ENCODE measurements at places on chromosomes 3 and 15.

- no peak for DNase-seq
These were observed 747.9 kb upstream of the CCDC54 start for GRCh38 chr3:106629215-106629832.

DNA sequence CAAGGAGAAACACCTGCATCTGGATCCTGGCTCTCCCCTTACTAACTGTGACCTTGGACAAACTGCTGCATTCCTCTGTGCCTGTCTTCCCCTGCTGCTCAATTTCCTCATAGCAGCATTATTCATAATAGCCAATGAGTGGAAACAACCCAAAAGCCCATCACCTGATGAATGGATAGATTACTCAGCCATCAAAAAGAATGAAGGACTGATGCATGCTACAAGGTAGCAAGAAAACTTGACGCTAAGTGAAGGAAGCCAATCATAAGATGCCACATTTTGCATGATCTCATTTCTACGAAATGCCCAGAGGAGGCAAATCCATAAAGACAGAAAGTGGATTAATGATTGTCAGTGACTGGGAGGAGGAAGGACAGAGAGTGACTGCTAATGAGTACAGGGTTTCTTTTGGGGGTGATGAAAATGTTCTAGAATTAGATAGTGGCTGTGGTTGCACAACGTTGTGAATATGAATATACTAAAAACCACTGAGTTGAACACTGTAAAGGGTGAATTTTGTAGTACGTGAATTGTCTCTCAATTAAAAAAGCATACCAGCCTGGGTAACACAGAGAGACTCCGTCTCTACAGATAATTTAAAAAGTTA lies 11.2 kb downstream of the IGDCC4 start:
- DNase-seq = peak; percentile 70

- DNase-seq = no peak
These were observed 105.0 kb upstream of the ICE2 start for GRCh38 chr15:60583946-60584345.

GRCh38 chr3:126851382-126851781 lies 131.5 kb upstream of the PLXNA1 start:
- no peak for DNase-seq

- no peak for DNase-seq
These were observed 37.4 kb upstream of the OR4F6 start for GRCh38 chr15:101765772-101766456.

DNA sequence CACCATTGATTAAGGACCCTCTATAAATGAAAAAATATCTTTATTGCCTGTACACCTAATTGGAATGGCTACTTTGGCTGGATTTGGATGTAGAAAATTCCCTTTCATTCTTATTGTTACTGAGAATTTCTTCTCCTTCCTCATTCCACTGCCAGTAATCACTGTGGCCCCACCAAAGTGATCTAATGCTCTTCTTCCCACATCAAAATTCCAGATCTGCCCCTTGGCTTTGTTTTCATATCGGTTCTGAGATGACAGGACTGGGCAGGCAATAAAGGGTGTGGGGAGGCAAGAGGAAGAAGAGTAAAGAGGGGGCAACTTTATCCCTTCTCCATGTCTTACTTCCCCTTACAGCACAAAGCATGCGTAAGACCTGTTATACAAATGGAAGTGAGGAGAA lies 2.1 kb downstream of the ANKUB1 start:
- no peak for DNase-seq

- no peak for DNase-seq
These were observed 113.2 kb downstream of the EEFSEC start for GRCh38 chr3:128266453-128266852.

DNA sequence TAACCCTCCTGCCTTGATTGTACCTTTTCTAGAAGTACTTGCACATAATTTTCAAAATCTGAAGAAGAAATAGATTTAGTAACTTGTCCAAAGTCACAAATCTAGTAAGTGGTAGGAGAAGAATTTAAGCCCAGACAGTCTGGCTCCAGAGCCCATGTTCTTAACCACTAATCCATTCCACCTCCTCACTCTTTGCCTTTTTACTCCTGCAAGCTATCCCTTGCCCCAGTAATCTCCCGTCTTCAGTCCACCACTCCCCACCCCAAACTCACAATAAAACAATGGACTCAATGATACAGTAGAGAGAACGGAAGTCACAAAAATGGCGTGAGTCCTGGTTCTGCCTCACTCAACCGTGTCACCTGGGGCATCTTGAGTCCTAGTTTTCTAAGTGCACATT lies 48.7 kb downstream of the SETMAR start:
- DNase-seq = no peak

DNA sequence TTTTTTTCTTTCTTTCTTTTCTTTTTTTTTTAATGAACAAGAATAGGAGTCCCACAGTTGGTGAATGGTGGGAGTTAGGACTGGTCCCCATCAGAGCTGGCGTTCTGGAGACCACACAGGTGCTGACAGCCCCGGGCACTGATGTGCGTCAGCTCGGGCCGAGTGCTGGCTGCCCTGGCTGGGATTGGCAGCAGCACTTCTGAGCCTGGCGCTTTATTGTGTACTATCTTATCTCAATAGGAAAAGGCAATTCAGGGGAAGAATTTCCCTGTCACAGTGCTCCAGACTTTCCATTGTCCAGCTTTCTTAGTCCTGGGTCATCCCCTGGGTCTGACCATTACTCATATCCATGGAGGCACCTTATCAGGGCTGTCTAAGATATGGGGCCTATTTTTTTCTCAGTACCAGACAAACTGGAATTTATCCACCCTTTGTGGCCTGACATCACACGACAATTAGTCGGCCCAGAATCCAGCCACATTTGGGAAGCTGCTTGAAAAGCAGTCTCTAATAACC lies 54.1 kb downstream of the TMEM44 start:
- DNase-seq = peak; percentile 84

DNA sequence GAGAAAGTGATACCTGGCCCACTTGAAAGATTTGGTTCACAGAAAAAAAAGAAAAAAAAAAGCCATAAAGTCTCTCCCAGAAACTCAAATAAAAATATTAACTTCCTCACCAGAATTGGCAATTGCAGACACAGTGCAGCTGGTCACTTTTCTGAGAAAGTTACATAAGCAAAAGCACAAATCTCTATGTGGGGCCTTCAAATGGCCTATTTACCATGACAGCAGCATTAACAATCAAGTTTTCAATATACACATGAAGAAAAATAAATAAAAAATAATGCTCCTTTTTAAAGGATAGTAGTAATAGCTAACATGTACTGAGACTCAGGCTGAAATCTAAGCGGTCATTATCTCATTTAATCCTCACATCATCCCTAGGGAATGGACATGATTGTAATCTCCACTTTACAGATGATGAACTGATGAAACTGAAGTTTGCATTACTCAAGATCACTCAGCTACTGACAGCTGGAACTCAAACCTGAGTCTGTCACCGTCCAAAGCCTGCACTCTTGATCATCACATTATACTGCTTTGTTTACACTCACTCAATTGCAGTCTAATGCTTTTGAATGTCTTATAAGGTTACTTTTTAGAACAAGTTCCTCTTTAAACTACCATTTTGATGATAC lies 3.3 kb downstream of the NPTN start:
- no peak for DNase-seq
